ENCODE measurements at places on chromosomes 4 and X.
A peak's percentile ranks its signal among the peaks of the same experiment; 100 is the strongest.

DNA sequence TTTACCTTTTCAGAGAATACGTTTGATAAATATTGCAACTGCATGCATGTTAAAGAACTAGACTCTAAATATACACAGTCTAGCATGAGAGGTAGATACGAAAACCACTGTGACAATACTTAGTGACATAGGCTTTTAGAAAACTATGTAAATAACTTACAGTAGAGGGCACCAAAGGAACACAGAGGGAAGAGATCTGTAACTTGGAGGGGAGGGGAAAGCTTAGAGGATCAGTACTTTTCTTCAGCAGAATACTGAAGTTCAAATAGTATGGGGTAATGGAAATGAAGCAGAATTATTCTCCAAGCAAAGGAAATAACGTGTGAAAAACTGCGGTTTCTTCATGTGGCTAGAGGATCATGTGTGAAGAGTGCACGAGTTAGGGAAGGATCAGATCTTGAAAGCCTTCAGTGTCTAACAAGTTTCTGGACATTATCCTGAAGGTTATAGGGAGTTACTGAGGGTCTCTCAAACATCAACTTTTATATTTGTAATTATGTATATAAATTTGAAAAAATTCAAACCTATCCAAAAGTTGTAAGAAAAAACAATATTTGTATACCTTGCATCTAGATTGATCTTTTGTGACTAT, 264.3 kb downstream of the NPFFR2 start:
- no peak for DNase-seq

DNA sequence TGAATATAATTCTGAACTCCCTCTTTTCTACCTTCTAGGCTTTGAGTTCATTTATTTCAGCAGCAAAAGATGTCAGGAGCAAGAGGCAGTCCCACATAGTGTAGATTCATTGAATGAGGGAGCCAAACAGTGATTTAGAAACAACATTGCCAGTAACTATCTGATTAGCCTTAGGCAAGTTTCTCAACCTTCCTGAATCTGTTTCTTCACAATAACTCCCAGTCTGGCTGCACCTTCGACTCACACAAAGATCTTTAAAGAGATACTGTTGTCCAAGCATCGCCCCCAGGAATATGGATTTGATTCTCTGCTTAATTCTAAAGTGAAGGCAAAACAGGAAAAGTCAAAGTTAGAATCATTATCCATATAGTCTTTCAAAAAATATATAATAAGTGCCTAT, 1026.2 kb downstream of the DMD start:
- no peak for DNase-seq

DNA sequence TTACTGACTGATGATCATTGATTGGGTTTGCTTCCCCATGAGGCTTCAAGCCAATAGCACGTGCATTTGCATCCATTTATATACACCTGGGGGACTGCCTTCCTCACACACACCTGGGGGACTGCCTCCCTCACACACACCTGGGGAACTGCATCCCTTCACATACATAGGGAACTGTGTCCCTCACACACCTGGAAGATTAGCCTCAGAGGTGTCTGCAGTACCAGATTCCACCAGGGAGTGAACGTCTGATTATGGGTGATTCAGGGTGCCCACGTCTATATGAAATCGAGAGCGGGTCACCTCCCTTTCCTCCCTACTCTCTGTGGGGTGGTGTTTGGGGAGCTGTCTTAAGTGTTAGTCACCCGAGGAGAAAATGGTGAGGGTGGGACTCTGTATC, 16.9 kb downstream of the CD99 start:
- DNase-seq = peak; percentile 49

- DNase-seq = no peak
Observed at GRCh38 chr4:8457646-8458252, 17.2 kb downstream of the TRMT44 start.

DNA sequence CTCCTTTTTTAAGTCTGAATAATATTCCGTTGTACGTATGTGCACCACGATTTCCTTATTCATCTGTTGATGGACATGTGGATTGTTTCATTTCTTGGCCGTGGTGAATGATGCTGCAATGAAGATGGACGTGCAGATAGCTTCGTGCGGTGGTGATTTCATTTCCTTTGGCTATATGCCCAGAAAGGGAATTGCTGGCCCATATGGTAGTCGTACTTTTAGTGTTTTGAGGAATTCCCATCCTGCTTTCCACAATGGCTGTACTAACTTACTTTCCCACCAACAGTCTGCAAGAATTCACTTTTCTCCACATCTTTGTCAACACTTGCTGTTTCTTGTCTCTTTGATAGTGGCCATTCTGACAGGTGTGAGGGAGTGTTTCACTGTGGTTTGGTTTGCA, 12.8 kb downstream of the ZFP42 start:
- no peak for DNase-seq

- no peak for DNase-seq
Observed at GRCh38 chr4:103002551-103002950, 17.0 kb downstream of the SLC9B1 start.

- no peak for DNase-seq
Observed at GRCh38 chr4:13674971-13675370, 47.4 kb upstream of the BOD1L1 start.

DNA sequence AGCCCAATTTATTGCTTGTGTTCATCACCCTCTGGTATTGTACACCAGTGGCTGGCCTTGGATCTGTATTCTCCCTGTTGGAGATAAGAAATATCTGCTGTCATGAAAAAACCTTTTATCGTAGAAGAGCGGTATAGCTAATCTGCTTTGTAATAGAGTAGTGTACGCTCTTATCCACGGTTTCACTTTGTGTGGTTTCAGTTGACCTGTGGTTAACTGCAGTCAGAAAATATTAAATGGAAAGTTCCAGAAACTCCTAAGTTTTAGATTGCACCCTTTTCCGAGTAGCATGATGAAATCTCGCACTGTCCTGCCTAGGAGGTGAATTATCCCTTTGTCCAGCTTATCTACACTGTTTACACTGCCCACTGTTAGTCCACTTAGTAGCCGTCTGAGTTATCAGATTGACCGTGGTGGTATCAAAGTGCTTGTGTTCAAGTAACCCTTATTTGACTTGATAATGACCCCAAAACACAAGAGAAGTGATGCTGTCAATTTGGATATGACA, 42.4 kb downstream of the KDM6A start:
- no peak for DNase-seq

DNA sequence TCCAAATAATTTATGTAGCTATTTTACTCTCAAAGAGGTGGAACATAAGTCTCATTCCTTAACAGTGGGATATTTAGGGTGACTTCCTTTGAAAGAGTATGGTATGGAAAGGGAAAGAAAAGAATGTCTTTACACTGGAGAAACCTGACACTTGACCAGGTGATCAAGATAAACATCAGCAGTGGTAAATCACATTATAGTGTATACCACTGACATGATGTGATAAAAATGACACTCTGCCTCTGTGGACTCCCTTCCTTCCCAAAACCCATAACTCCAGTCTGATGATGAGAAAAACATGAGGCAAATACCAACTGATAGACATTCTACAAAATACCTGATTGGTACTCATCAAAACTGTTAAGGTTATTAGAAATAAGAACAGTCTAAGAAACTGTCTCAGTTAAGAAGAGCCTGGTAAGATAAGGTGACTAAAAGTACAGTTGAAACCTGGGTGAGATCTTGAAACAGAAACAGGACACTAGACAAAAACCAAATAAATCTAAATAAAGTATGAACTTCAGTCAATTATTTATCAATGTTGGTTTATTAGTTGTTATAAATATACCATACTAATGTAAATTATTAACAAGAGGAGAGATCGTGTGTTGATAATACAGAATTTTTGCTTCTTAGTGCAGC, 144.2 kb upstream of the PCDH18 start:
- no peak for DNase-seq

DNA sequence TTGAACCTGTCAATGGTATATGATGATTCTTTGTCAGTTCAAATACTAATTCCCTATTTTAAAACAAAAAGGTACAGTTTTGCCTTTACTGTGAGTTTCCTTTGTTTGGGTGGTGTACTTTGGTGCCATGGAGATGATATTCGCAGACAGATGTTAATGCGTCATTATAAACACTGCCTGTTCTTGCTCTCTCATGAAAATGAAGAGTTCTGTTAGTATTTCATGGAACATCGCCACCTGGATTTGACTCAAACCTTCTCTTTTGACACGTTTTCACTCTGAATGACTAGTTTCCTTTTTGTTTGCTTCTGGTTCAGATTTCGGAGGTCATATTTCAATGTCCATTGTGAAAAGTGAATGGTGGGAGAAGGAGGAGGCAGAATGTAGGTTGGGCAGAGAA, 6.9 kb upstream of the CTSO start:
- DNase-seq = no peak

DNA sequence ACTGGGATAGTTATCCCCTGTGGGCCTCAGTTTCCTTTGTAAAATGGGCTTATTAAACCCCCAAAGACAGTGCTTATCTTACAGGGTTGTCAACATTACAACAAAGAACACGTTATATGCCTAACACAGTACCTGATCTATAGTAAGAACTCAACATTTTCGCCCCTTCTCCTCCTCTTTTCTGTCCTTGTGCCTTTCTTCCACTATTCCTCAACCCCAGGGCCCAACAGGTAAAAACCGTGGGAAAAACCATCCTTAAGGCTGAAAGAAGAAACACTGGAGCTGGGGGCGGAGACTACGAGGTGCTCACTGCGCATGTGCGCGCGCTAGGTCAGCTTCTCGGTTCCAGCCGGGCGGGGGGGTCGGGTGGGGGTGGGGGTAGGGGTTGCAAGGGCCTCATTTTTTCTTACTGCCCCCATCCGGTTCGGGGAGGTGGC, 426 bp upstream of the XIAP start:
- DNase-seq = no peak

DNA sequence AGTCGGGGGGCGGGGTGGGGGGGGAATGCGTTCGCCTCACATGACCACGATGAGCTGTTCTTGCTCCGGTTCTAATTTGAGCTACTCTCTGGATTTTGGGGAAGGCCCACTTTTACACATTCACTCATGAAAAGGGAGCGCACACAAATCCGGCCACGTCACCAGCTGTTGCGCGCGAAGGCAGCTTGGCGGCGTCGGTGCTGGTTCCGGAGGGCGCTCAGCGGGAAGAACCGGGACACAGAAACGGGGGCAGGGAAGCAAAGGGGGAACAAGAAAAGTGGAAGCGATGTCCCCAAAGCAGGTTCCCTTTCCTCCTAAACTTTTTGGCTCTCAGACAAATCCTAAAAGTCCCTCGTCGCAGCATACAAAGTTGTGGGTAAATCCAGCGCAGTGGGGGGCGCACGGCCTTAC, 605 bp downstream of the ANXA5 start:
- peak; percentile 95 for DNase-seq

GRCh38 chr4:105122350-105122749, 24.3 kb upstream of the TET2 start:
- no peak for DNase-seq

DNA sequence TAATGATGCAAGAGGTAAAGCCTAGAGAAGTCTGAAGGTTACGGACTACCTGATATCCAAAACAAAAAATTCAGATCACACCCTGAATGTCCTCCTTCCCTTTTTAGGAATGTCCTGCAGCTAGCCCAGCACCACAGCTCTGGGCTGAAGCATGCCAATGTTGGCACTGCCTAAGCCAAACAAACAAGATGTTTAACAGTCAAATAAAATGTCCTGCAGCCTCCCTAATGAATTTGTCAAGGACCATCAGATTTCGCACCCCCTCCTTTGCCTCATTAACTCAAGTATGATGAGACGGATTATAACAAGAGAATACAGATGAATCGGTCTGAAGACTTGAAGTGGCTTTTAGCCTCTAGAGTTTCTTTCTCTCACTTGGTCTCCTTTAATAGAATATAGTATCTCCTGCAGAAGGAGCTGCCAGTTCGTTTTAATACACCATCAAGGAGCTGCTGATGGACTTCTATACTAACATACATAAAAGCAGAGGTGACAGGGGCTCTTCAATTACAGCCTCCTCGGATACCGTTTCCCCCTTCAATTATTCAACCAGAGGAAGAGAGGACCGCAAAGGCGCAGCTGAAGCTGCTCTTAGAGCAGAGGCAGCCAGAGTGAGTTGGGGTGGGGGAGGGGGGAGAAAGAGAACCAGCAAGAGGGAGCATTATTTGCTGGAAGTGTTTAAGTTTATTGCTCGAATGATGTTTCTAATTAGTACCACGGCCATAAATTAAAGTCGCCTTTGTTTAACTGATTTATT, 3.0 kb upstream of the MAB21L2 start:
- no peak for DNase-seq

GRCh38 chr4:159284113-159284512, 181.2 kb downstream of the RAPGEF2 start:
- no peak for DNase-seq

DNA sequence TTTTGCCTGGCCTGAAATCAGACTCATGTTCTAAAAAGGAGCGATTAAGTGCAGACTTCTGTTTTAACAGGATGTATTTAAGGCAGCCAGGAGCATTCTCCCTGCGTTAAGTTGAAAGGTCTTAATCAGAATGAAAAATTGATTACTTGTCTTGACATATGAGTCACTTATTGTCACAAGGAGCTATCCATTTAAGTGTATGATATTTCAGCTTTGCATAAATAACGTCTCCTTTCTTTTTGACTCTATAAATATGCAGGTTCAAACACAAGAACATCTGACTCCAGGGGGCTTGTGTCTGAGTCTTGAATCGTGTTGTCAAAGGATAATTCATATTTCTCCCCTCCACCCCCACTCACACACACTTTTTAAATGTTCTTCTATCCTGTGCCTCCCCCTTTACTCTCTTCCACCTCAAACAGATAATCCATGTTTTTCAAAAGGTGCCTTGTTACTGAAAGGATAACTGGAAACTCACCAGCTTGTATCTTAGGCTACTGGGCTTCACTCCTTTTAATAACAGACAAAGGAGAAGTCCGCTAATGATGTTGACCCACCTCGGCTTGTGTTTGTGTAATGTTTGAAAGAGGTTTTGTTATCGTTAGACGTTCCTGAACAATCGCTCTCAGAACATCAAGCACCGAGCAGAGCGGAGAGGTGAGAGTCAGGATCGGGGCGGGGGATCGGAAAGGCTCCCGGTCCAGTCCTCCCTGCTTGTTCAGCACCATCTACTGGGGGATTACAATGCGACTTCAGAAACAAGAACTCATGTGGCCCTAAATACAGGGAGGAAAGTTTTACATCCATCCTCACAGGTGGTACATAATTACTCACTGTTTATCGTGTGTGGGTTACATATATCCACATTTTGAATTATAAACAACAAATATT, 107.5 kb upstream of the RPL34 start:
- no peak for DNase-seq

- DNase-seq = no peak
Observed at GRCh38 chr4:1331591-1332353, 15.2 kb upstream of the UVSSA start.

DNA sequence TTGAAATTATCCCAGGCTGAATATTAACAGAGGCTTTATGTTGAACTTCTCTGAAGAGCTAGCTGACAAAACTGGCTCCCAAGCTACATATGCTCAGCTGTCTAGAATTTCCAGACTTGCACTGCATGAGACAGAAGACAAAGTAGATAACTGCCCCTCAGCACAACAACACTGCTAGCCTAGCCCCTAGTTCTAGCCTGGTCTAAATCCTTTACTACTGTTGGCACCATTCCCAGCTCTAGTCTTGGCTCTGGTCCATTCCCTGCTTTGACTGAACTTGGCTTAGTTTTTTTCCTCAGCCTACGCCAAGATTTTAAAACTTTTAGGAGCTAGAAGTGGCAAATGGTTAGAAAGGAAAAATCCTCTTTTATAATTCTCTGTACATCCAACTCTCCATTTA, 7.6 kb upstream of the OPHN1 start:
- no peak for DNase-seq

GRCh38 chr4:74578329-74578728, 133.4 kb downstream of the AREG start:
- DNase-seq = no peak

GRCh38 chrX:72129661-72130060, 2.1 kb downstream of the RTL5 start:
- DNase-seq = no peak
